ENCODE measurements at places on chromosomes 6 and 20.

- no peak for DNase-seq
Observed at GRCh38 chr6:79498842-79499241, 38.4 kb downstream of the LCA5 start.

DNA sequence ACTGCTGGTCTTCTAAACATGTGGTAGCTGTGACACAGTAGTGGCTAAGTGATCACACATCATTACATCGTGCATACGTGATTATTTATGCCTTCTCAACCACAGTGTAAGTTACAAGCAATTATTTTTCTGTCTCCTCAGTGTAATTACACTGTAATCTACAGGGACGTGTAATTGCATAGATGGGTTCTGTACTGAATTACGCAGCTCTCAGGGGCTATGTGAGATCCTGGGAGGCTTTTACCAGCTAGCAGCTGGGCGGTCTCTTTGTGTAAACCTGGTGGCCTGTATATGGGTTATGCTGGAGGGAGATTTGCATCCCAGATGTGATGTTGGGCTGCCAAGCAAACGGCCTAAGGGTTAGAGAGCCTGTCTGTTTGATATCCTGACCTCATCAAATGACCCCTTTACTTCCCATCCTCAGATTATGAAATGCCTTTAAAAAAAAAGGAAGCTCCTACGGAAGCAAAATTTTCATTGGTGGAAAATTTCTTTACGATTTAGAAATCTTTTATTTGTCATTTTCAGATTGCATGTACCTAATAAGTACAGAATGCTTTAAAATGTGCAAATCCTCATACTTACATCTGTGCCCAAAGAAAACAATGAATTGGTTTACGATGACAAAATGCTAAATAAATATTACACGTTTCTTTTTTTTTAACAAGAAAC is 402.8 kb upstream of the JAG1 start:
- DNase-seq: no peak

GRCh38 chr20:37381621-37382471 is 35.9 kb downstream of the SRC start:
- DNase-seq: no peak

DNA sequence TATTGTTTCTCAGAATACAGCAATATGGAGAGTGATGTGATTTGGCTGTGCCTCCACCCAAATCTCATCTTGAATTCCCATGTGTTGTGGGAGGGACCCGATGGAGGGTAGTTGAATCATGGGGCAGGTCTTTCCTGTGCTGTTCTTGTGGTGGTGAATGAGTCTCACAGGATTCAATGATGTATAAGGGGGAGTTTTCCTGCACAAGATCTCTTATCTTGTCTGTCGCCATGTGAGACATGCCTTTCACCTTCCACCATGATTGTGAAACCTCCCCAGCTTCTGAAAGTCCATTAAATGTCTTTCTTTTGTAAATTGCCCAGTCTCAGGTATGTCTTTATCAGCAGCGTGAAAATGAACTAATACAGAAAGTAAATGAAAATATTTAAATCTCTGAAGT is 234.8 kb upstream of the TENT5A start:
- DNase-seq: no peak

GRCh38 chr6:105667056-105667455 is 264.2 kb upstream of the PREP start:
- no peak for DNase-seq

DNA sequence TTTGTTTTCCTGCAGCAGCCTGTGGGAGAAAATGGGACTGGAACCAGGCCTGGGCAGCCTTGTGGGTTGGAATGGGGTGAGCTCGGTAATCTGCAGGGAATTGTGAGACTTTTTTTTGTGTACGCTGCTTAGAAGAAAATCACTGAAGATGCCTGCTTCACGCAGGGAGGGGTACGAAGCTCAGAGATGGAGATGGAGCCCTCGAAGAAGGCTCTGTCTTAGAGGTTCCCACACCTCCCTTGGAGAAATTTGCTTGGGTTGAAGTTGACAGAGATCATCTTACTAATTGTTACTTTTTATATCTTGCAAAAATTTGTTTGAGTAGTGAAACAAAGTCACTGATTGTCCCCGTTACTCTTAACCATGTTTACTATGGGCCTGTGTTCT is 894 bp downstream of the PYGB start:
- DNase-seq: no peak

GRCh38 chr6:20569000-20569610 is 34.8 kb downstream of the CDKAL1 start:
- DNase-seq: peak; percentile 80

- no peak for DNase-seq
Observed at GRCh38 chr6:169048185-169048864, 205.3 kb downstream of the THBS2 start.

DNA sequence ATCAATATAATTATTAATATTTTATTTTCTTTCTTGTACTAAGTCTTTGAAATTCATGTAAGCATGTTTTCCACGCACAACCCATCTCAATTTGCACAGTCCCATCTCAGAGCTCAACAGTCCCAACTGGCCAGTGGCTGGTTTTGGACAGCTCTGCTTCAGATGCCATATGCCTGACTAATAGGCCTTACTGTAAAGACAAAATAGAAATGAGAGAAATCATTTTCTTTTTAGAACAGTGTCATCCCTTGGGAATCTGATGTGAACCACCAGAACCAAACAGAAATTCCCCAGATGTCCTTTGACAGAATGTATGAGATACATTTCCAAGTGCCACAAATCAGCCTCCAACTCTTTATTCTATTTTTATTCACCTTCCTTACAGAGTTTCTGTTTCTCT is 338.9 kb downstream of the ESR1 start:
- DNase-seq: no peak

DNA sequence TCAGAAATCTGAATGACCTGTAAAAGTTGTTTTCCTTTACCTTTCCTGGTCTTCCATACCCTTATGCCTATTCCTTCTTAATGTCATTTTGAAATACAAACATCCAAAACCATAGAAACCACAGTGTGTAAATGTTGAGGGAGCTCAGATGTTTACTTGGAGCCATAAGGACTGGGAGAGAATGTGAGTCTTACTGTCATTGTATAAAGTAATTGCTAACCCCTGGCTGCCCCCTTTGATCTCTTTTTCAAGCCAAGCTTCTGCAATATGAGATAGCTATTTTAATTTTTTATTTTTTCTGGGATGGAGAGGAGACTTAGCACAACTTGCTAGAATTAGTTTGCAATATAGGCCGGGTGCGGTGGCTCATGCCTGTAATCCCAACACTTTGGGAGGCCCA is 124.4 kb upstream of the AKIRIN2 start:
- DNase-seq: no peak

- no peak for DNase-seq
Observed at GRCh38 chr6:37038292-37039198, 33.1 kb downstream of the FGD2 start.

GRCh38 chr6:150813319-150813992 is 52.0 kb upstream of the MTHFD1L start:
- DNase-seq: peak; percentile 26

- DNase-seq: no peak
Observed at GRCh38 chr20:63402181-63402859, 41.2 kb upstream of the CHRNA4 start.

DNA sequence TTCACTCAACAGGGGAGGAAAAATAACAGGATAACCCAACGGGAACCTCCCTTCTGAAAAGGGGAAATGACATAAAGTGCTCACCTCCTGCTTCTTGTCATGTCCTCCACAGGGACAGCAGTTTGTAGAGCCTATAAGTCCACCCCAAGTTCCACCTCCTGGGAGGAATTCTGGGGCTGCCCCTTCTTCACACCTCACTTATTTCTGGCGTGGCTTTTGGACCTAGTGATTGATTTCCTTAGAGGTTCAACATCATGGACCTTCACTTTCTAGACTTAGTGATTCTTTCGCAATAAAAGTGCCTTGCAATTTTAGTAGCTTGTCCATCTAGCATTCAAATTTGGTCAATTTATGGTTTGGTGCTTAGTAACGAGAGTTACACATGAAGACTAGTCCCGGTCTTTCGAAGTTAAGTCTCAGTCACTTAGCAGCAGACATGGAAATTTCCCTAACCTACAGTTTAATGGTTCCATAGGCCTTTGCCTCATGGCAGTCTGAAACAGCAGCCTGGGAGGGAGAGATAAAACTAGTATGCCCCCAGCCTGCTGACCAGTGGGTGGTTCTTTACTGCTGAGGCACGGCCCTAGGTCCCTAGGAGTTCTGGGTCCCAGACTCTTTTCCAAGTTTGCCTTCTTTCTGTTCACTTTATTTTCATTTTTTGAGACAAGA is 59.2 kb upstream of the CDKAL1 start:
- no peak for DNase-seq

- no peak for DNase-seq
Observed at GRCh38 chr6:70258483-70258882, 44.4 kb downstream of the COL9A1 start.

DNA sequence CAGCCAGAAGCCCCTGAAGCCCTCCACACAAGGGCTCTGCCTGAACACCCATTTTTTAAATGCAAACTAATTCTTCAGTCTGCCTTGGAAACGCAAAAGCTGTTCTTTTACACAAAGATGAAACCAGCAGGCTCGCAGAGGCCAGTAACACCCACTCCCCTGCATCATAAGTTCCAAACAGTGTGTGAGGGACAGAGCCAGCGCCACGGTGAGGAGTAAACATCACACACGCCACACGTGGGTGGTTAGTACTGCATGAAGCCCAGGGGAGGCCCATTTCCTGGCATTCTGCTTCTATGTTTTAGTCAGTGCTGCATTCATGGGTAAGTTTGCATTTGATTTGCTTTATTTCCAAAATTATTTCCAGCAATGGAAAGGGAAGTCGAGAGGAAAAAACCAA is 217.7 kb upstream of the RIN2 start:
- no peak for DNase-seq
